ENCODE measurements at places on chromosomes 12 and 14. TPM values are rescaled to one million over a fixed set of nuclear protein-coding genes. Genes with fewer than 3 reads are reported as not detected.

The HOXC6 gene
- not detected for total RNA-seq

The KRT2 gene
- total RNA-seq: 2.6 TPM

The LMO3 gene
- total RNA-seq: 0.36 TPM

DNA sequence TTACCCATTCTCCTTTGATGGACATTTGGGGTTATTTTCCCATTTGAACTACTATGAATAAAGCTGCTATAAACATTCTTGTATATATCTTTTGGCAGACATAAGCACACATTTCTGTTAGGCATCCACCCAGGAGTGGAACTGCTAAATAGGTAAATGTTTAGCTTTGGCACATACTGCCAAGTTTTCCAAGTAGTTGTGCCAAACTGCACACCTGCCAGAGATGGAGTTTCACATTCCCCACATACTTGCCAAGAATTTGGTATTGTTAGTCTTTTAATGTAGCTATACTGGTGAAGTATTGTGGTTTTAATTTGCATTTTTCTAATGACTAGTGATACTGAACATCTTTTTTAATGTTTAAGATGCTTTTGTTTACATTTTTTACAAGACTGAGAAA is 201.0 kb downstream of the GXYLT1 start:
- no peak for DNase-seq

DNA sequence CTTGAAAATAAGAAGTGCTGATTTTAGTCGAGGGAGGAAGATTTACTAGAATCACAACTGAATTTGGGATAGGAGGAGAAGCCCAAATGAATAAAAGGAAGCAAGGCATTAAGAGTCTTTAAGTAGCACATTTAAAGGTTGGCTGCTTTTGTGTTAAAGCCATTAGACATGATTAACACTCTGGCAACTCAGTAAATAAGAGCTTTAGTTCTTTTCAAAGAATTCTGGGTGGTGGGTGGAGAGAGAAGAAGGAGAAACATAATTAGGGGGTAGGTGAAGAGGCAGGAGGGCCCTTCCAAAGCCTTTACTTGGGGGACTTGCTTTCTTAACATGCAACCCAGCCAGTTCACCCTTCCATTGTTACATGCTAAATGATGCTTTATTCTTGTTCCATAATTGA is 284.6 kb upstream of the SEL1L start:
- DNase-seq: no peak

GRCh38 chr12:92603741-92604432 is 98.9 kb upstream of the PLEKHG7 start:
- DNase-seq: no peak

DNA sequence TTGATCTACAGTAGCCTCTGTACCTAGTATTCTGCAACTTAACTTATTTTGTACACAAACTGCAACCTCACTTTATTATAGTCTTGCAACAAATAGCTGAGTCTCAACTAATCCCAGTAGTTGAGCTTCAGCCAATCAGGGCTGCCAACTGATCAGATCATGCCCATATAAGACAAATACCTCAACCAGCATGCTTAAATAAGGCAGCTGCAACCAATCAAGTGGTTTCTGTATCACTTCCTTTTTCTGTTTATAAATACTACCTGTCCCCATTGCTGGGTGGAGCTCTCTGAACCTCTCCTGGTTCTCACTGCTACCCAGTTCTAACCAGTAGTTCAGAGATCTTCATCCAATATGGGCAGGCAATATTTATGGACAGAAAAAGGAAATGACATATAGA is 248.5 kb upstream of the FBXO33 start:
- no peak for DNase-seq

All from T-cell (primary cell).